ENCODE measurements at places on chromosomes 3 and 15.
A peak's percentile ranks its signal among the peaks of the same experiment; 100 is the strongest.

DNA sequence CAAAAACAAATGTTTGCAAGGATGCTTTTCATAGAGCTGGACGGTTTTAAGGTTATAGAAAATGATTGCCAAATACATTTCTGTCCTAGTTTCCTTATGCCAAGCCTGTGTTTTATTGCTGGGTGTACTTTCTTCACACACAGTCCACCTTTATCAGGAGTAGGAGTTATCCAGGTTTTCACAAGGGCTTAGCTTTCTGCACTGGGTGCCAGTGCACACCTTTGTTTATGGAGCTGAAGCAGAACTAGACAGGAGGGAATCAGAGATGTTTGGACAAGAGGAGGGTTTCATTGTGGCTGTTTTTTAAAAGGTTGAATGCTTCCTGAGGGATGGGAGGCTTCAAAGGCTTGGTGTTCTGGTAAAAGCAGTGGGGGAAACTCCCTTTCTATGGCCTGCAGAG, 29.5 kb upstream of the FAM3D start:
- H3K36me3 ChIP-seq: no peaks in the 10 kb centered on the region
- no peaks in the 10 kb centered on the region for H3K27me3 ChIP-seq
- H3K27ac ChIP-seq: no peak overlapping the region
- H3K4me3 ChIP-seq: no peak overlapping the region
- no peak for DNase-seq

- H3K27ac ChIP-seq: no peak overlapping the region
- H3K4me1 ChIP-seq: no peaks in the 10 kb centered on the region
- no peaks in the 10 kb centered on the region for H3K27me3 ChIP-seq
- H3K36me3 ChIP-seq: no peaks in the 10 kb centered on the region
These were observed 282.0 kb upstream of the VEPH1 start for GRCh38 chr3:157785102-157785826.

DNA sequence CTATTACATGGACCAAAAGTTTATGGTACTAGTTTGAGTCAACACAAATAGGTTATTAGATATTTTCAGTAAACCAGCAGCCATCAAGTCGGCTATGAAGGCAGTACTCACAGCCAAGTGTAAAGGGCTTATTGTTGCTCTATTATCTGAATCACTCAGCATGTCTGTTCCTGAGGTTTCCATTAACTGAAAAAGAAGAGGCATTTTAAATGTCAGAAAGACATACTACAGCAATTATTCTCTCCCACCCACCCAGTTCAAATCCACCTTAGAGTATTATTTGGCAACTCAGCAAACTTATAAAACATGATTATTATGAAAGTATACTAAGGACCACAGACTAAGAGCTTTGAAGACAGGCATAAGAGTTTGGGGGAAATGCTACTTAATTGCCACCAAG, 93.1 kb downstream of the BTD start:
- no peak overlapping the region for H3K4me3 ChIP-seq
- no peaks in the 10 kb centered on the region for H3K4me1 ChIP-seq
- peaks cover 2% of the 10 kb centered on the region for H3K36me3 ChIP-seq
- no peak overlapping the region for H3K27ac ChIP-seq
- H3K27me3 ChIP-seq: no peaks in the 10 kb centered on the region

DNA sequence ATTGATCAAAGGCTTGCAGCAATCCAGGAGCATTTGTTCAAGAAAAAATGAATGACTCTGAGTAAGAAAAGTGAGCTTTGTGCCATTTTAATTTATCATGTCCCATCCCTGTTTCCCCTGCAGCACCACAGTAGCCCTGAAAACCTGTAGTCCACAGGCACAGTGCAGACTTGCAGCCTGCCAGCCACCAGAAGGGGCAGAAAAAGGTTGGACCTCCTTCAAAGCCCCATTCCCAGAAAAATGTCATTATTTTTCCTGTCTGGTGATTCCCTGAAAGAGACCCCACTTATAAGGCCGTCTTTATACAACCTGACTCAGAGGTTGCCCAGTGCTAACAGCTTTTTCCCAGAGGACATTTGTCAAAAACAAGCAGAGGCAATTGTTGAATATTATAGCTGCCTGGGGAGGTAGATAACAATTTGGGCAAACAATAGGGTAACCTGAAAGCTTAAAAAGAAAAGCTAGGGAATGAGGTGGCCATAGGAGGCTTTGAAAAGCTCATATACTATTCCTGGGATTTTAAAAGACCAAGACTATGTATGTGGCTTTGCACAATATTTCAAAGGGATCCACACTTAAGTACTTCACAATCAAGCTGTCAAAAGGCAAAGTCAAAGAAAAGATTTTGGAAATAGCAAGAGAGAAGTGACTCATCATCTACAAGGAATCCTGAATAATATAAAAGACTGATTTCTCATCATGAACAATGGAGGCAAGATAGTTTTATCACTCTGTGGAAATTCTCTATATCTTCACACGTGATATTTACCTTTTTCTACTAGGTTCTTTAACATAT, 136.8 kb upstream of the PLXNA1 start:
- H3K27me3 ChIP-seq: no peaks in the 10 kb centered on the region
- H3K36me3 ChIP-seq: no peaks in the 10 kb centered on the region
- peak overlapping the region; percentile 16 for H3K27ac ChIP-seq
- peaks cover 6% of the 10 kb centered on the region for H3K4me1 ChIP-seq
- DNase-seq: no peak
- no peak overlapping the region for H3K4me3 ChIP-seq

- H3K27me3 ChIP-seq: no peaks in the 10 kb centered on the region
- no peaks in the 10 kb centered on the region for H3K4me1 ChIP-seq
- DNase-seq: no peak
- no peak overlapping the region for H3K4me3 ChIP-seq
These were observed 7.9 kb upstream of the OR4F6 start for GRCh38 chr15:101795455-101795854.

DNA sequence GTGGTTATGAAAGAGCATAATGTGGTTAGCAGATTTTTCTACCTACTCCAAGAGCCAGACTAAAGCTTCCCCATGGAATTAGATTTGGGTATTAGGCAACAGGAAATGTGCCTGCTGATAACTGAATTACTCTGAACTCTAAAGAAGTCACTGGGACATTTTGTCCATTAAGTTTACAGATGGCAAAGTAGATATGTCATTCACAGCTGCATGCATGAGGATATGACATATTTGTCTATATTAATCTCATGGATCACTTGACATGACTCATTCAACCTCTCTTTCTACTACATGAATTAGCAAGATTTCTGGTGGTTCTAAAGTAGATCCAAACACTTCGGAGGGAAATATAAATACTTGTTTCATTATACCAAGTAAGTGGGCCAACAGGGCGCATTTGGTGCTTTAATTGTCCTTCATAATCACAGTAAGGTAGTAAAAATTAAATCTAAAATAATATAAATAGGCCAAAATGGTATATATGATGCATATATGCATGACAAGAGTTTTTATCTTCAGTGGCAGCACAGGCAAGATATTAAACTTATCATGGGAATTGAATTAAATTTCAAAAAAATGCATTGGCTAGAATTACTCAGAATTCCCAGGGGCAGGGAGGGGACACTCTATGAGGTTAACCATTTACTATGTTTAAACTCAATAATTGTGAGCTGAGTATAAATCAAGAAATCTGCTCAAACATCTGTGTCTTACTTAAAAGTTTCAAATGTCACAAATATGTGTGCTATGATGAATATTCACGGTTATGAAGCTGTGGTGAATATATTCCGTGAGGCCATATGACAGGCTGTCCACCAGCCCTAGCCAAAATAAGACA, 365.3 kb upstream of the KCNMB2 start:
- no peaks in the 10 kb centered on the region for H3K36me3 ChIP-seq
- no peak overlapping the region for H3K27ac ChIP-seq
- H3K4me1 ChIP-seq: no peaks in the 10 kb centered on the region
- no peaks in the 10 kb centered on the region for H3K27me3 ChIP-seq
- no peak for DNase-seq
- no peak overlapping the region for H3K4me3 ChIP-seq

GRCh38 chr3:182837855-182838454, 44.7 kb downstream of the ATP11B start:
- H3K4me3 ChIP-seq: no peak overlapping the region
- no peaks in the 10 kb centered on the region for H3K4me1 ChIP-seq
- no peaks in the 10 kb centered on the region for H3K27me3 ChIP-seq
- H3K36me3 ChIP-seq: peaks cover 59% of the 10 kb centered on the region
- H3K27ac ChIP-seq: no peak overlapping the region

DNA sequence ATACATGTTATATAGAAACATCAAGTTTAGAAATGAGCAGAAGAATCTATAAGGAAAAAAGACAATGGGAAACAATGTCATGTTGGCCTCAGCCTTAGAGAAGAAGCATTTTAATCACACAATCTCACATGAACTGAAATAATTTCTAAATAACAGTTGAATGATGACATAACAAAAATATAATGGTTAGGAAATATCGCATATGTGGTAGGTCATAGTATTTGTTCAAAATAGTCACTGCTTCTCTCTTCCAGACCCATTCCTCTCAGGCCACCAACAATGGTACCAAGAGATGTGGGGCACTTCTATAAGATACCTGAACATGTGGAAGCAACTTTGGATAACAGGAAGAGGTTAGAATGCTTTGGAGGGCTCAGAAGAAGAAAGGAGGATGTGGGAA, 195.7 kb upstream of the PDZRN3 start:
- H3K27me3 ChIP-seq: no peaks in the 10 kb centered on the region
- H3K36me3 ChIP-seq: no peaks in the 10 kb centered on the region
- DNase-seq: no peak
- no peak overlapping the region for H3K4me3 ChIP-seq

- DNase-seq: peak; percentile 51
- H3K4me1 ChIP-seq: peaks cover 9% of the 10 kb centered on the region
- H3K4me3 ChIP-seq: no peak overlapping the region
- H3K27ac ChIP-seq: no peak overlapping the region
- no peaks in the 10 kb centered on the region for H3K36me3 ChIP-seq
- H3K27me3 ChIP-seq: peaks cover 3% of the 10 kb centered on the region
These were observed 111.6 kb downstream of the RAB11A start for GRCh38 chr15:65980824-65981456.

DNA sequence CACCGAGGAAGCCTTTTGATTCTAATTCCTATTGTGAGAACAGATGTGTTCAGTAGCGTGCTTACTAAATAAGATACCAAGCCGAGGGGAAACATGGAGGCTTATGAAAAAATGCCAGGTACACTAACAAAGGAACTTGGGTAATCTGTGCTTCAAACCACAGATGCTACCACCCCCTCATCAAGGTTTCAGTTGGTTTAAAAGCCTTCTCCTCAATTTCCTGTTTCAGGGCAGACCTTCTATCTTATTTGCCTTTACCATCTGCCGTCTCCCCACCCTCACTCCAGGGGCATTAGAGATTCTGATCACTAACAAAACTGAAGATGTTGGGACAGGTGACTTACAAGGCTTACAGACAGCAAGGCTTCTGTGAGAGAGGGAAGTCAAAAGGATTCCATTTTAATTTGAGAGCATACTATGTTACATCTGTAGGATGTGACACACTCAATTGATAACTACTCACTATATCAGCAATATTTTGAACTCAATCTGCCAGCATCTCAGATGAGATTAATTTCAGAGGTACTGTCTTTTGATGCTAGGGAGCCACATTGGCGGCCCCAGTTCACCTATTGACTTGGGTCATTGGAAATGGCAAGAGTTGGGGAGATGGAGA, 60.6 kb upstream of the PLCL2 start:
- H3K36me3 ChIP-seq: no peaks in the 10 kb centered on the region
- H3K4me3 ChIP-seq: no peak overlapping the region
- no peak for DNase-seq
- H3K4me1 ChIP-seq: no peaks in the 10 kb centered on the region
- H3K27me3 ChIP-seq: no peaks in the 10 kb centered on the region
- H3K27ac ChIP-seq: no peak overlapping the region

DNA sequence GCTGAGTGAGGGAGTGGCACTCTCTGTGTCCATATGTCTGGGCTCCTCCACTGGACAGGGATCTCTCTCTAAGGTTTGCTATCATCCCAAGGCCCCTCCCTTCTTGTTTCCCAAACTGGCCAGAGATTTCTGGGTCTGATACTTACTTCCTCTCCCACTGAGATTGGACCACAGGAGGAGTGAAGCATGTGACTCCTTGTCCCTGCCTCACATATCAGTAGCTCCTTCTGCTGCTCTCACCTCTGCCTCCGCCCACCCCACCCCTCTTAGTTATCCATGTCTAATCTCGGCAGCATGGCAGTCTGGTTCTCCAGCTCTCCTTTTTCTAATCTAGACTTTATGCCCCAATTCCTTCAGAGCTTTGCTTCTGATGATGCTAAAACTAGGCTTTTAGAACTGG, 223.1 kb downstream of the RPLP1 start:
- no peak overlapping the region for H3K4me3 ChIP-seq
- H3K27me3 ChIP-seq: no peaks in the 10 kb centered on the region
- no peak overlapping the region for H3K27ac ChIP-seq
- no peak for DNase-seq
- H3K36me3 ChIP-seq: no peaks in the 10 kb centered on the region

- H3K4me3 ChIP-seq: no peak overlapping the region
- no peaks in the 10 kb centered on the region for H3K36me3 ChIP-seq
- DNase-seq: peak; percentile 23
- no peaks in the 10 kb centered on the region for H3K4me1 ChIP-seq
- no peak overlapping the region for H3K27ac ChIP-seq
These were observed 70.4 kb downstream of the CBLB start for GRCh38 chr3:105798381-105798934.

DNA sequence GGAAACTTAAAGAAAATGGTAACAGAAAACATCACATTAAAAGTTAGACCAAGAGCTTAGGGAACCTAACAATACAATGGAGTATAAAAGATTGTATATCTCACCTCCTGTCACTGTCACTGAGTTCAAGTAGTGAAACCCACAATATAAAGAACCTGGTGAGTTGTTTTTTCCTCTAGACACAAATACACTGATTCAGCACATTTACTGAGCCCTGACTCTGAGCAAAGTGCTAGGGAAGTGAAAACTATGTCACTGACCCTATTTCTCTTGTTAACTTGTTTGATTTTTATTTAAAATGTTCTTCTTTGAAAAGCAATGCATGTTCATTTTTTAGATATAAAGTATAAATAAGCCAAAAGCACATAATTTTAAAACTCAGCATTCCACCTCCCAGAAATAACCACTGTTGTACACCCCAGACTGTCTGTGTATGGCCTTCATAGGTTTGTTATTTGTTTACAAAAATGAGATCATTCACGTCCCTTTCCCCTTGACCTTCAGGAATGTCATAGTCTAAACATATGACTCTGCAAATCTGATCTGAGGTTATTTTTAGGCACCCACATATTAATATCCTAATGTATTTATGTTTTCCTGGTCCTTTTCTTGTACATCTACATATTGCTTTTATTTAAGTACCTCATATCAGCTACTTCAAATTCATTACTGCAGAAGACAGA, 69.2 kb upstream of the CSTA start:
- no peak overlapping the region for H3K4me3 ChIP-seq
- no peak for DNase-seq
- H3K36me3 ChIP-seq: no peaks in the 10 kb centered on the region
- no peaks in the 10 kb centered on the region for H3K27me3 ChIP-seq
- H3K4me1 ChIP-seq: no peaks in the 10 kb centered on the region
- no peak overlapping the region for H3K27ac ChIP-seq

GRCh38 chr15:96328181-96328876, 2.2 kb upstream of the NR2F2 start:
- peaks cover 15% of the 10 kb centered on the region for H3K4me1 ChIP-seq
- no peak overlapping the region for H3K27ac ChIP-seq
- no peak for DNase-seq
- peak overlapping the region; percentile 69 for H3K4me3 ChIP-seq
- no peaks in the 10 kb centered on the region for H3K27me3 ChIP-seq

All from neuronal stem cell (in vitro differentiated cells).